NCI-H146 (cell line): ENCODE measurements at places on chromosomes 7 and 10.
A peak's percentile ranks its signal among the peaks of the same experiment; 100 is the strongest.

- no peak for DNase-seq
These were observed 144.0 kb upstream of the ASAH2 start for GRCh38 chr10:50395271-50395670.

DNA sequence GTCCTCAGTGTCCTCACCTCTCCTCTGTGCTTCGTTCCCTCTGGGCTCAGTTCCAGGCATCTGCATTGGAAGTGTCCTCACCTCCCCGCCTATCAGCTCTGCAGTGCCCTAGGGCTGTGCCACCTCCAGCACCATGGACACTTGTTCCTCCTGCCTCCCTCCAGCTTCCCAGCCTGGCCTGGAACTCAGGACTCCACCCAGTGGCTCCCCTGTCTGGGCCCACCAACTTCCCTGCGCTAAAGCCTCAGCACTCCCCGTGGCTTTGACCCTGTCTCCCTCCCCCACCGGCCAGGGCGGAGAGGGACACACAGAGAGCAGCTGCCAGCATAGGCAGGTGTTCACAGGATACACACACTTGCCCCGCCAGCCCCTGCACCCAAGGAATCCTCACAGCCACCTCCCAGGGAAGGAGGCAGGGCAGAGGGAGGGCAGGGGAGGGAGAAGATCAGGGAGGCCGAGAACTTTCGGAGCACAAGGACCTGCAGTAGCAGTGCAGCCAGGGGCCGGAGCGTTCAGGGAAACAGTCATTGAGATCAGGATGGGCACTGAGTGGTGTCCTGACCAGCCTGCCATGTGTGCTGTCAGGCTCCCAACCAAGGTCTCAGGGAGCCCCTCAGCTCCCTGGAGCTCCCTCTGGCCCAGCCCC, 31.3 kb downstream of the ANXA8 start:
- peak; percentile 76 for DNase-seq

DNA sequence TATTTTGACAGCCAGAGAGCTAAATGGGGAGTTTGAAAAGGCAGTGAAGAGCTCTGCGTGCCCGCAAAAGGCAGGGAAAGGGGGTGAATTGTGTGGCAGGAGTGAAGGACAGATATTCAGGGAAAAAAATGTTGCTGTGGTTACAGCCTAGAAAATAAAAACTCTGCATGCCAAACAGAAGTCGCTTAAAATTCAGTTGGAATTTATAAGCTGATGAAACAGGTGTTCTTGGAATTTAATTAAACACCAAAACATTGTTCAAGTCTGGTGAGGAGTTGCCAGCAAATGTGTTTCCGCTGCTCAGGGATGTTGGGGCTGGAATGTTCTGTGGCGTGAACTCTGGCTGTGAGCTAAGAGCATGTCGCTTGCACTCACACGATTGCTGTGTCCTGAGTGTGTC, 169.3 kb downstream of the ADRA2A start:
- DNase-seq = no peak

DNA sequence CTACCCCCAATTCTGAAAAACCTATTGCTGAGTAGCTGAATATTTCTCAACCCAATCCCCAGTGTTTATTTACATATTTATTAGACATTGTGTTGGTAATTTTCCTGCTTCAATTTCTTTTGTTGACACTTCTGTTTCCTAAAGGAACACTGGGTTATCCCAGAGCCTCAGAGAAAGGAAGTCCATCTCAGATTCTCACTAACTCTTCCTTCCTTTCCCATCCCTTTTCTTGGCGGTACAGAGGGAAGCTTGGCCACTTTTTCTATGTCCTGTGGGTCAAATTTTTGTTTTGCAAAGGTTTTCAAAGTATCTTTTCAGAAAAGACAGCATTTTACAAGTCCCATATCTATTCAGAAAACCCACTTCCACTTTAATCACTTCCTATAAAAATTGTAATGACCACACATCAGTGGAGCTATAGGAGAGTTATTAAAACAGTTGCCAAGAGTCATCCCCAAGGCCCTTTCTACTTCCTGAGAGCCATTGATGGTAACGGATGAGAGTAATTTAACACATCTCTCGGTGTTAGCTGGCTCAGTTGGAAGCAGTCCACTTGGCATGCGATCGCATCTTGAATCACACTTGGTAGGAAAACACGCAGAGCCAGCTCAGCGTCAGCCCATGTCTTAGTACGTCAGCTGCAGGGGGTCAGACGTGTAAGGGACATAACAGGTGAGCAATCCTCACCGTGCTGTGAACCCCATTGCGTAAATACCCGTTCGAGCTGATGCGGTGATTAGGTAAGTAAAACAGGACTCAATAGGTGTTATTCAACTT, 231.1 kb upstream of the ADARB2 start:
- no peak for DNase-seq

DNA sequence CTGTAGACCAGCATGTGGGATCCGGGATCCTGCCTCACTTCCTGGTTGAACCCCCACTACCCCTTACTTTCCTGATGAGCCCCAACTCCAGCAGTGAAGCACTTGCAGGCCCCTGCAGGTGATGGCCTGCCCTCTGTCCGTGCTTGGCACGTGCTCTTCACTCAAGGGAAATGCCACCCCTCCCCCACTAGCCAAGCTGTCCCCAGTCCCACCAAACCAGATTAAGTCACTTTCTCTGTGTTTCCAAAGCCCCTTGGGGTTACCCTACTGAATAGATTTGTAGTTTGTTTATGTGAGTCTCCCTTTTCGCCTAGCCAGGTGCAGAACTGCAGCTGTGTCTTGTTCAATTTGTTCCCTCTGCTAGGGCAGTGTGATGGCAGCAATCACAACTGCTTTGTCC, 121.7 kb downstream of the WDFY4 start:
- no peak for DNase-seq

DNA sequence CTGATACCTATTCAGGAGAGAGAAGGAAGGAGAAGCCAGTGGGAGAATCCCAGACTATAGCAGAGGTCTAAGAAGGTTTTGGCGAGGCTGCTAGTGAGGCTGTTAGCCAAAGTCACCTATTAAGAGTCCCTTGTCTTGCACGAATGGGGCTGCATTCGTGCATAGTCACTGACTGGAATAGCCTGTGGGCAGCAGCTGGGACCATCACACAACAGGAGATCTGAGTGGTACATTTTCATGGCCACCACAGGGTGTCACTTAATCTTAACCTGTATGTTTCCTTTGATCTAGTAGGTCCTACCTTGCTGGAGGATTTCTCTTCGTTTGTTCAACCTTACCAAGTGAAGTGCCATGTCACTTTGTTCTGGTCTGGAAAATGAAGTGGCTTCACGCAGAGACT, 319.9 kb downstream of the BMPER start:
- no peak for DNase-seq

DNA sequence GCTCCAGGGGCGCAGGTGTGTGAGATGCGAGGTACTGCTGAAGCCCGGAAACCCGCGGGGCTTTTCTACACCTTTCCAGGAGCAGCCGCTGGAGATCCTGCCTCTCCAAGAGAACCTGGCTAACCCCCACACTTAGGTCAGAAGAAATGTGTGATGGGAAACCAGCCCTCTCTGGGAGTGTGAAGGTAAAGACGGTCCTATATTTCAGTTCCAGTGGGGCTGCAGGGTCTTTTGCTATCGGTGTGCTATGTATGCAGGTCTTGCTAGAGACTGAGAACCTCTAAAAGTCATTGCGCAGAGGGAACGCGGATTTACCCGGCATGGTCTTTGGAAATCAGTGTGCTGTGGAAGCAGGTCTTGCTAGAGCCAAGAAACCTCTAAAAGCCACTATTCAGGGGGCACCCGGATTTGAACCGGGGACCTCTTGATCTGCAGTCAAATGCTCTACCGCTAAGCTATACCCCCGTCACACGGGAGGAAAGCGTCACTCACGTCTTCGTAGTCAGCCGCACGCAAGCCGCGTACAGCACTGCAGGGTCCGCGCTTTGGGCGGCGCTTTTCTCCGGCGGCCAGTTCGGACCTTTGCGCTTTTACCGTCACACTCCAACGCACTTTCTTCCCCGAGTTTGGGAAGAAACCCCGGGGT, 46.0 kb downstream of the ZNF777 start:
- no peak for DNase-seq

GRCh38 chr7:45646996-45647825, 73.0 kb downstream of the ADCY1 start:
- no peak for DNase-seq

DNA sequence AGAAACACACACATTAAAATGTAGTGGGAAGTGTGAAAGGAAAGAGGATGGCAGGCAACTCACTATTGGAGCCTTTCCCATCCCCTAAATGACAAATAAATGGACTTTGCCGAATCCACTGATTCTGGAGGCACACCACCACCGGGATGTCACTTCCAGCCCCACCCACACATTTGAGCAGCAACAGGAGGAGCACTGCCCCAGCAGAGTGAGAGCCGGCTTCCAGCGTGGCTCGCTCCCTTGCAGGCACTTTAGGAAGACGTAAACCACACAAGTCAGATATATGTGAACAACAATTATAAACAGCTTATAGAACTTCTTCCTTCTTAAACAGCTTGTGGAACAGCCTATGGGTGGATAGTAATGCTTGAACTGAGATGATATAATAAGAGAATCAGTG, 191.0 kb downstream of the DGKI start:
- DNase-seq = no peak

GRCh38 chr7:117157241-117158209, 165.3 kb downstream of the WNT2 start:
- no peak for DNase-seq

GRCh38 chr7:112566442-112567324, 85.9 kb downstream of the LSMEM1 start:
- peak; percentile 6 for DNase-seq

DNA sequence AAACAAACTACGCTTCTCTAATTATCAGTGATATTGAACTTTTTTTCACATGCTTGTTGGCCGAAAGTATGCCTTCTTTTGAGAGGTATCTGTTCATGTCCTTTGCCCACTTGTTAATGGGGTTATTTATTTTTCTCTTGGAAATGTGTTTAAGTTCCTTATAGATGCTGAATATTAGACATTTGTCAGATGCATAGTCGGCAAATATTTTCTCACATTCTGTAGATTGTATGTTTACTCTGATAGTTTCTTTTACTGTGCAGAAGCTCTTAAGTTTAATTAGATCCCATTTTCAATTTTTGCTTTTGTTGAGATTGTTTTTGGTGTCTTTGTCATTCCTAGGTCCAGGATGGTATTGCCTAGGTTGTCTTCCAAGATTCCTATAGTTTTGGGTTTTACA, 73.2 kb downstream of the CABCOCO1 start:
- DNase-seq = no peak

GRCh38 chr10:52951824-52952223, 179.2 kb upstream of the MBL2 start:
- DNase-seq = peak; percentile 60

DNA sequence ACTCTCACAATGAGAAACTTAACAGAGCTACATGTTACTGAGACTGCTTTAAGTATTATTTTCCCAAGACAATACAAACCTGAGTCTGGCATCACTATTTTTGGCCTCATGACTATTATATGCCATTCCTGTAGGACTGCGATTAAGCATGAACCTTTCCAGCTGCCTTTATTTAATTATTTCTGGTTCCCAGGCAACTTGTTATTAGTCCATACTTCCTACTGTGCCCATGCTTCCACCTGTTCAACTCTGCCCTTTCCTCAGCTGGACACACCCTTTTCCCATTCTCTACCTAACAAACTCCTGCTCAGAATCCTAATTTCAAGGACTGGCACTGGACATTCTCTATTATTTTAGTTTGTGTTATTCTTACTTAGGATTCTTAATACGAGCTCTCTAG, 8.1 kb upstream of the CROT start:
- peak; percentile 87 for DNase-seq

DNA sequence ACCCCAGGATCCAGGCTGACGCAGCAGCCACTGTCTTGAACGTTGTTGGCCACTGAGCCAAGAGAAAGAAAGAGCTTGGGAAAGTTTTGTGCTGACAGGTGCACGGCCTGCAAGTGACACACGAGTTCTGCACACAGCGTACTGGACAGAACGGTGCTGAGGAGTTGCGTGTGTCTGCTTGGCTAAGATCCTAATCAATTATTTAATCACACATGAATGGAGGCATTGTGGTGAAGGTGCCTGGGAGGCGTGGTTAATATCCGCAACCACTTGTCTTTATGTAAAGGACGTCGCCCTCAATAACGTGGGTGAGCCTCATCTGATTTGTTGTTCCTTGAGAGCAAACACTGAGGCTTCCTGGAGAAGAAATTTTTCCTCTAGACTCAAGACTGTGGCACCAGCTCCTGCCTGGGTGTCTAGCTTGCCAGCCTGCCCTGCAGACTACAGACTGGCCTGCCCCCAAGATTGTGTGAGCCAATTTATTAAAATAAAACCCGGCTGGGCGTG, 16.6 kb upstream of the GNA12 start:
- peak; percentile 77 for DNase-seq

DNA sequence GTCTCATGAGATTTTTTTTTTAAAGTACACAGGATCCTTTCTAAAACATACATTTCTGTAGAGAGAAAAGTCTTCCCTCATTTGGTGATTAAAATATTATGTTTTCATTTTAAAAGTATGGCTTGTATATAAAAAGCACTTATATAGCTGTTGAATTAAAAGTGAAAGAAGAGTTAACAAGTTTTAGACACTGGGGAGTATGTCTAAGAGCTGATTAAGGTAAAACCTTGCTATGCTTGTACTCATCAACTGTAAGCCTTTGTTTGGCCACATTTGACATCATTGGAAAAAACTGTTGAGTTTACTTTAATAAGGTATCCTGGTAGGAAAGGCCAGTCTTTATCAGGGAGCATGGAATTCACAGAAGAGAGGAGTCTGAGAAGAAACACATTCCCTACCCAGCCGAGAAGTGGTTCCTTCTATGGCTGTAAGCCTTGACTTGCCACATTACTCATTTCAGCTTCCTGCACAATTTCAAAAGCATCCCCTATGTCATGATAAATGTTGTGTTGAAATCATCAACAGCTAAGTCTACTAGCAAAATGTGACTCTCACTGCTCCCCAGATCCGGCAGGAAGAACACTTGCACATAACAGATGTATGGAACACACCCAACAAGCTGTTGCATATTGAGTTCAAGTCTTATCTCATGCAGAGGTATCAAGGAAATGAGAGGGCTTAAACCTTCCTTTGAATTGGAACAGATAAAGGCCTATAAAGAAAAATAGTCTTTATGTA, 171.8 kb upstream of the CDK1 start:
- DNase-seq = no peak

DNA sequence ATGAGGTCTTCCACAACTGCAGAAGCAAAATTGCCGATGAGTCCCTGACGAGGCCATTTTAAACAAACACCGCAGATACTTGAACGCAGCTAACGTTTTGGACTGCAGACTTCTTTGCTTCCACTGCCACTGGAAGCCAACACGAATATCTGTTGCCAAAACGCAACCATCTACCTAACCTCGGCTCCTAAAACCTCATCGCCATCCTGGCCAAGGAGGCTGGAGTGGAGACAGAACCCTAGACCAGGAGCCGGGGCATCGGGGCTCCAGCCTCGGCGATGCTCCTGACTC, 493 bp downstream of the WDR91 start:
- DNase-seq = peak; percentile 33

- DNase-seq = no peak
These were observed 33.6 kb downstream of the SUFU start for GRCh38 chr10:102537367-102537766.
